ENCODE measurements at places on chromosomes 16 and 17.

DNA sequence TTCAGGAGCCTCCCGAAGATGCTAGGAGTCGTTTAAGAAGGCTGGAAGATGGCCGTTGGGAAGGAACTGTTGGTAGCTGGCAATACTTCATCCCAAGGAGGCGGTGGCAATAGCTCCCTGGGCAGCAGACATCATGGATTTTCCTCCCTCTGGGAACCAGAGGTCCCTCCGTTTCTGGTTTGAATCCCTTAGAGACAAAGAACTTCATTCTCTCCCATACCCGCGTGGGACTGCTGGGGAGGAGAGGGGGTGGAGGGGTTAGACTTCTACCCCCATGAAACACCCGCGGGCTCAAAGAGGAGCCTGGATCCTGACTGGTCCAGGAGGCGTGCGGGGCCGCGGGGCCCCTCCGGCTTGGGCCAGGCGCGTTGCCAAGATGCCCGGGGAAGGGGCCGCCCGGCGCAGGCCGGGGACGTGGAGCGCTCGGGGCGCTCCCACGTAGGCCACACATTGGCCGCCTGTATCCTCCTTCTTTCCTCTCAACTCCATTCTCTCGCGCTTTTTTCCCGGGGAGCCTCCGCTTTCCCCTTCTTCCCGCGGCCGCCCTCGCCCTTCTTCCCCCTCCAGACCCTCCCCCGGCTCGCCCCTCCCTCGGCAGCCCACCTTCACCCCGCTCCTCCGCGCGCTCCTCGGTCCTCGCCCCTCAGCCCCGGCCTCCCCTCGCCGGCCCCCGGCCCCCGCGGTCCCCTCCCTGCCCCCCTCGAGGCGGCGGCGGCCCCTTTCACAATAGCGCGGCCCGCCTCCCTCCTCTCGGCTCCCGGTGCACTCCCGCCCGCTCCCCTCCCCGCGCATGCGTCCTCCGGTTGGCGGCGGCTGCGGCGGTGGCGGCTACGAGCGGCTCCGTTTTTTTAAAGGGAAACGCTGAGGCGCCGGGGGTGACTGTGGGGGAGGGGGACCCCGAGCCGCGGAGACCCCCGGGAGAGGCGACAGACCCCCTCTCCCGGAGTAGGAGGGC, at the start of gene MSL1:
Gene MSL1 (plus strand): TSS at position 791 of the 955 bp plus-strand sequence. CDS start 642 bp downstream, outside the sequence.
- peak; percentile 86 for DNase-seq

- no peak for DNase-seq
These were observed 149.6 kb downstream of the SOX9 start for GRCh38 chr17:72270273-72270924.

GRCh38 chr16:11151885-11152629, 103.9 kb downstream of the SOCS1 start:
- no peak for DNase-seq

GRCh38 chr17:76720211-76720610, 6.2 kb downstream of the JMJD6 start:
- DNase-seq = no peak

DNA sequence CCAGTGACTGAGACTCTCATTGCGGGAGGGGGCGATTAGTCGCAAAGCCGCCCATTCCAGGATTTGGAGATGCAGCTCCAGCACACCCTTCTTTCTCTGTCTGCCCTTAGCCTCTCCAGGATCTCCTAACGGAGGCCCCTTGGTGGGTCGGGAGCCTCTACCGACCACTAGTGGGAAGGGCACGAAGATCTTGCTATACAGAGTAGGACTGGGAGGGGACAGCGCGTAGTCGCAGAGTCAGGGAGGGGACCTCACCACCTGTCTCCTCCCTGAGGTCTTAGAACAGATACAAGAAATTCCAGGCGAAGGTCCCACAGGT, 588 bp upstream of the SMTNL2 start:
- DNase-seq = no peak

DNA sequence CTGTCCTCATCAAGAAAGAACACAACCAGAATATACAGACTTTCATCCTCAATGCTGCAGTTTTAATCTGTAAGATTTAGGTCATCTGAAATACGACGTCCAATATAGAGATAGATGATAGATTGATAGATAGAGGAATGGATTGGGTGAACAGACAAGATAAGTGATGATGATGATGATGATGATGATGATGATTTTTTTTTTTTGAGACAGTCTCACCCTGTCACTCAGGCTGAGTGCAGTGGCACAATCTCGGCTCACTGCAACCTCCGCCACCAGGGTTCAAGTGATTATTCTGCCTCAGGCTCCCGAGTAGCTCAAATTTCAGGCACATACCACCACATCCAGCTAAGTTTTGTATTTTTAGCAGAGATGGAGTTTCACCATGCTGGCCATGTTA, 56.3 kb upstream of the ADAMTS18 start:
- no peak for DNase-seq

GRCh38 chr17:15469260-15469659, 1.8 kb upstream of the CDRT4 start:
- DNase-seq = no peak

- DNase-seq = peak; percentile 30
These were observed at the start of gene LGALS9 for GRCh38 chr17:27630607-27631410. Gene LGALS9, plus strand, starts transcription at chr17:27631188. Its CDS starts 78 bp downstream, at chr17:27631266.

DNA sequence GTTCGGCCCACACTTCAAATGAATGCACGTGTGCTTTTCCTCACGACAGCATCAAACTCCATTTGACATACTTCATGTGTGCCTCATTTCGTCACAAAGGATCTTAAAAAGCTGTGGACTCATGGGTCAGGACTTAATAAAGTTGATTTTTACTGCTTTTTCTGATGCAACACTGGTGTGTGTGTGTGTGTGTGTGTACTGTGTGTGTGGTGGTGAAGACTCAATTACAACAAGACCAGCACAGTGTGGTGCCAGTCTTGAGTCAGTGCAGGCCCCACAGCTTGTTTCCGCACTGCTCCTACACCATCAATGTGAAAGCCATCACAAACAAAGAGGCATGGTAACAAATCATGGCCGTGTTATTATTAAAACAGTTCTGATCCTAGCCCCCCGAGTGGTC, 17.7 kb downstream of the CDIP1 start:
- no peak for DNase-seq

- no peak for DNase-seq
These were observed 30.2 kb upstream of the ULK2 start for GRCh38 chr17:19897903-19898302.

Data from activated CD4-positive, alpha-beta T cell treated with anti-CD3 and anti-CD28 coated beads, Interleukin-2, Interleukin-6, amounts not matched to agents 100 ng/mL and 50 ng/mL, durations not matched to agents 16 hours and 8 hours (primary cell).